Activated CD8-positive, alpha-beta memory T cell treated with anti-CD3 and anti-CD28 coated beads for 1 hour (primary cell): ENCODE measurements at places on chromosomes 5 and 9.

DNA sequence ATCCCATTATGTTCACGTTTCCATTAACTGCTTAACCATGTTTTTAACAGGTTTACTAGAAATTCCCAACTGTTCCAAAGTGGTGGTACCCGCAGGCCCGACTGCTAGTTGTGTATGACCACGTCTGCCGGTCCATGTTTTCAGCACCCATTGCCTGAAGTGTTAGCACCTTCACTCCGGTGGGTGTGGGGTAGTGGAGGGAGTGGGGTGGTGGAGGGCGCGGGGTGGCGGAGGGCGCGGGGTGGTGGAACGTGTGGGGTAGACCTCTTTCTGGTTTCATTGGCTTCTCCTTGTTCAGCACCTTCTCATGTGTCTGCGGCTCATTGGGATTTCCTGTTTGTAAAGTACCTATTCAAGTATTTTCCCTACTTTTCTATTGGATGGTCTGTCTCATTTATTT is 37.7 kb downstream of the TPPP start:
- no peak for DNase-seq

DNA sequence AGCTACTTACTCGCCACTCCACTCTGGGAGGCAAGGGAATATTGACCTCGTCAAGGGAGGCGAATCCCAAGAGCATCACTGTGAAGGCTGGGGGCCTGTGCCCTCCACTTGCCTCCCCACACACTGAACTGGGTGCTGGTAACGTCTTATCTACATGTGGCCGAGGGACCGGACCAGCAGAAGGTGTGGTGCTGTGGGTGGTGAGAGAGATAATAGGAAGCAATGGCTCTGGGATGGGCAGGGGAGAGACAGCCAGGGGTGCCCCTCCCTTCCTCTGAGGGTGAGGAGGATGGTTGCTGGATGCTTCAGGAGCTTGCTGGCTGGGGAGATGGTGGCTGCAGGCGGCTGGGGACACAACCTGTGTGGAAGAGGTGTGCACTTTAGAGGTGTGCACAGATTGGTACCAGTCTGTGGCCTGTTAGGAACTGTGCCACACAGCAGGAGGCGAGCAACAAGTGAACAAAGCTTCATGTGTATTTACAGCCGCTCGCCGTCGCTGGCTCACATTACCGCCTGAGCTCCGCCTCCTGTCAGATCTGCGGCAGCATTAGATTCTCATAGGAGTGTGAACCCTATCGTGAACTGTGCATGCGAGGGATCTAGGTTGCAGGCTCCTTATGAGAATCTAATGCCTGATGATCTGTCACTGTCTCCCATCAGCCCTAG is 100.3 kb downstream of the ENTREP1 start:
- no peak for DNase-seq

DNA sequence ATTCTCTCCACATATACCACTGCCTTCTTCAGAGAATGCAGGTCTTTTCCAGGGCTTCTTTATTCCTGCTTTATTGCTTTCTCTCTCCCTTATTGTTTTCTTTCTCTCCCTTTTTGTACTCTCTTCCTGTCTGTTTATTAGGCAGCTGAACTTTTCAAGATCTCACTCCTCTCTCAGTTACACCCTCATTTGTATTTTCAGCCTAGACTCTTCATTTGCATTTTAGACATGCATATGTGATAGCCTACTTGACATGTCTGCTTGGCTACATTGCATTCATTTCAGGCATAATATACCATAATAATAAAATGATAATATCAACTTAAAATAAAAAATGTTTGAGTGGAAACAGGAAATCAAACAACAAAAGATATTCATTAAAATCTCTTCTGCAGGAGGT is 377.9 kb upstream of the TNC start:
- DNase-seq = no peak

DNA sequence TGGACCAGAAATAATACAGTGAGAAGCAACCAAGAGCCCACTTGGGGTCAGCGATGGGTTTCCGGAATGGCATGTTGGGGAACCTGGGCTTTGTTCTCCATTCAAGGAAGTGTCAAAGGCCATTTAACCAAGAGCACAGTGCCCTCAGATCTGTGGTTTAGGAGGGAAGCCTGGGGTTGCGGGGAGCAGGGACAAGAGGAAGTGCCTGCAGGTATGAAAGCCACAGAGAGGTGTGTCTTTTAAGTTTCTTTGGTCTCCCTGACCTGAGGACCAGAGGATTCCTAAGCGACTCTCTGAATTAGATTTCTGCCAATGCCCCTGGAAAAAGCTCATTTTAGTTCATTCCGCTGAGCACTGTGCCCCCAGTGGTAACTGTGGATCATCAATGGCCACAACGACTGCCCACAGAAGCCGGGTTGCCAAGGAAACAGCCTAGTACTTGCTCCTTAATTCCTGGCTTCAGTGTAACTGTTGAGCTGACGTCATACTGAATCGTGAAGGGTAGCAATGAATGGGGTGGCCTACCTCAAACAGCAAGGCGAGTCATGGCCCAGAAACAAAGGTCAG is 107.3 kb upstream of the SPIN1 start:
- no peak for DNase-seq

DNA sequence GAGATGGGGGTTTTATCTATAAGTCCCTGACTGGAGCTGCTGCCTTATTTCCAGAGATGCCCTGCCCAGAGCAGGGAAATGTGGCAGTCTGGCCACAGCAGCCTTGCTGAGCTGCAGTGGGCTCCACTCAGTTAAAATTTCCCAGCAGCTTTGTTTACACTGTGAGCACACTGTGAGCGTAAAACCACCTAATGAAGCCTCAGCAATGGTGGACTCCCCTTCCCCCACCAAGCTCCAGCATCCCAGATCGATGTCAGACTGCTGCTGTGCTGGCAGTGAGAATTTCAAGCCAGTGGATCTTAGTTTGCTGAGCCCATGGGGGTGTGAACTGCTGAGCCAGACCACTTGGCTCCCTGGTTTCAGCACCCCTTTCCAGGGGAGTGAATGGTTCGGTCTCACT is 208.7 kb upstream of the RAI14 start:
- DNase-seq = no peak

DNA sequence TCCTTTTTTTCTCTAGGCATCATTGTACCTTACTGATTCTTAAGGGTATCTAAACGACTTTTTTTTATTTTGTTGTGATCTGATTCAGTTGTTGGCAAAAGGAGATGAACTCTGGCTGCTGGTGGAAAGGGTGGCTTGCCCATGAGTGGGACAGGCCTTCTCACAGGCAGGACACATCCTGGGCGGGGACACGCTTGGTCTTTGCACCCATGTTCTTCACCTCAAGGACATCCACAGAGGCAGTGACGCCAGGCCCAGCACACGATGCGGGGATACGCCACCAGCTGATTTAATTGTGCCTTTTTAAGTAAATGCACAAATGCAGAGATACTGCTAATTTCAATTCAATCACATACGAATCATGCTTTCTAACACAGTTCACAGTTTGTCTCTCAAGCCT is 208.1 kb downstream of the FANCC start:
- DNase-seq = no peak

DNA sequence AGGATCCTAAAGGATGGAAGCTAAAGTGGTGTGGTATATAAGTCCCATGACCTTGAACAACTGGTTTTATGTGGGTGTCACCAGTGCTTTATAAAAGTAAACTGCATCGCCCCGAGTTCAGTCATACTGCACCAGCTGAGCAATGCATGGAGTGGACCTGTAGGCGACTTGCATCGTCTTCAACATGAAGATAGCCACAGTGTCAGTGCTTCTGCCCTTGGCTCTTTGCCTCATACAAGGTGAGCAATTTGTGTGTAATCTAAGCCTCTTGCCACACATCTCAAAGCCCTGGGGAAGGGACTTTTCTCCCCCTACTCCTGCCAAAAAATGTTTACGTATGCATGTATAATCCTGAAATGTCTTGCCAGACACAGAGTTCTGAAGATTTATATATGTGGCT is at the start of gene SPINK5:
TSS of gene SPINK5 (plus strand) at position 120 of the 400 bp plus-strand sequence. CDS start at position 185, 65 bp downstream.
- DNase-seq = no peak

GRCh38 chr5:55037046-55037771 is 13.2 kb downstream of the GZMK start:
- DNase-seq = no peak

DNA sequence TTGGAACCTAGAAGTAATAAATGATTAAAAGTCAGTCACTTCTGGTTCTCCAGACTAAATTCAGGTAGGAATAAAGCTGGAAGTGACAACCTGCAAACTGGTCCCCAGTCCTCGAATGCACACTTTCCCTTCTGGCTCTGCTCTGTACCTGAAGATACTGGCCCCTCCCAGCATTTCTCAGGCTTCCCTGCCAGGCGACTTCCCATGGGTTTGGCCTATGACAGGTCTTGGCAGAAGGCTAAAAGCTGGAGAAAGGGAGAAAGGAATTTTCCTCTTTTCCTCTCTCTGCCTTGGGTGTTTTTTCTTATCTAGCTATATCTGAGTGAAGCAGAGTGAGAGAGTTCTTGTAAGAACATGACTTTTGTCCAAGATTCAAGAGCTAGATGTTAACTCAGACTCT is 1005.7 kb downstream of the DTWD2 start:
- DNase-seq = no peak

GRCh38 chr5:14838396-14839319 is 32.9 kb downstream of the ANKH start:
- no peak for DNase-seq

GRCh38 chr9:123608104-123608503 is 252.1 kb downstream of the CRB2 start:
- no peak for DNase-seq

DNA sequence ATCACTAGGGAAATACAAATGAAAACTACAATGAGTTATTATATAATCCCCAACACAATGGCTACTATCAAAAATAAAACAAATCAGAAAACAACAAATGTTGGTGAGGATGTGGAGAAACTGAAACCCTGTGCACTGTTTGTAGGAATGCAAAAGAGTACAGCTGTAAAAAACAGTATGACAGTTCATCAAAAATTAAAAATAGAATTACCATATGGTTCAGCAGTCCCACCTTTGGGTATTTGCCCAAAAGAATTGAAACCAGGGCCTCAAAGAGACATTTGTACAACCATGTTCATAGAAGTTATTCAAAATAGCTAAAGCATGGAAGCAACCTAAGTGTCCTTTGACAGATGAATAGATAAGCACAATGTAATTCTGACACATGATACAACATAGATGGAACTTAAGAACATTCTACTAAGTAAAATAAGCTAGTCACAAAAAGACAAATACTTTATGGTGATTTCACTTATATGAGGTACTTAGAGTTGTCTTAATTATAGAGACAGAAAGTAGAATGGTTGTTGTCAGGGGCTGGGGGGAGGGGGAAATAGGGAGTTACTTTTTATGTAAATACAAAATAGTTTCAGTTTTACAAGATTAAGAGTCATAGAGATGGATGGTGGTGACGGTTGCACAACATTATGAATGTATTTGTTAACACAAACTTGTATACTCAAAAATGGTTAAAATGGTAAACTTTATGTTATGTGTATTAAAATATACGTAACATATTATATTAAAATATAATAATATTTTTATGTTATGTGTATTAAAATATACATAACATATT is 102.8 kb downstream of the KCTD16 start:
- DNase-seq = no peak

DNA sequence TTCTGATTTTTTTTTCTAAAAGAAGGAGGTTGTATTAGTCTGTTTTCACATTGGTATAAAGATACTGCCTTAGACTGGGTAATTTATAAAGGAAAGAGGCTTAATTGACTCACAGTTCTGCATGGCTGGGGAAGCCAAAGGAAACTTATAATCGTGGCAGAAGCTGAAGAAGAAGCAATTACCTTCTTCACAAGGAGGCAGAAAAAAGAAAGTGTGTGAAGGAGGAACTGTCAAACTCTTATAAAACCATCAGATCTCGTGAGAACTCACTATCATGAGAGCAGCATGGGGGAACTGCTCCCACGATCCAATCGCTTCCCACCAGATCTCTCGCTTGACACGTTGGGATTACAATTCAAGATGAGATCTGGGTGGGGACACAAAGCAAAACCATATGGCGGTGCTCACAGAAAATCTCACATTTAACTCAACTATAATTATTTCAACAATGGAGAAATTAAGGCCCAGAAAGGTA is 27.1 kb downstream of the DPYSL3 start:
- no peak for DNase-seq

- DNase-seq = no peak
These were observed 8.9 kb upstream of the FBXO38 start for GRCh38 chr5:148374690-148375360.

DNA sequence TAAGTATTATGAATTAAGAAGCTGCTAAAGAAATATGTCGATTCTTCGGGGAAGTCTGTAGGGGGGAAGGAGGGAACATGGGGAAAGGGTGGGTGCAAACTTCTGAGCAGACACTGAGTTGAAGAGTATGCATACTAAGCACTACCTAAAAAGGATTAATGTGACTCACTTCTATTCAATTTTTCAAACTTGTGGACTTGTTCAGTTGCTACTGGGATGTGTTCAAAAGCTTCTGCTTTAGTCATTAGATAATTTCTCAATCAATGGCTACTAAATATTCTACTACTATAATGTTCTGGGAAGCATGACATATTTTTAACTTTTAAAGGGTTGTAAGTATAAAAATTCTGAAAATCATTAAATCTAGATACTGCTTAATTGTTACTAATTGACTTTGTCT is 109.7 kb upstream of the FER start:
- no peak for DNase-seq

GRCh38 chr5:176837707-176838115 is 27.4 kb downstream of the UNC5A start:
- peak; percentile 39 for DNase-seq

DNA sequence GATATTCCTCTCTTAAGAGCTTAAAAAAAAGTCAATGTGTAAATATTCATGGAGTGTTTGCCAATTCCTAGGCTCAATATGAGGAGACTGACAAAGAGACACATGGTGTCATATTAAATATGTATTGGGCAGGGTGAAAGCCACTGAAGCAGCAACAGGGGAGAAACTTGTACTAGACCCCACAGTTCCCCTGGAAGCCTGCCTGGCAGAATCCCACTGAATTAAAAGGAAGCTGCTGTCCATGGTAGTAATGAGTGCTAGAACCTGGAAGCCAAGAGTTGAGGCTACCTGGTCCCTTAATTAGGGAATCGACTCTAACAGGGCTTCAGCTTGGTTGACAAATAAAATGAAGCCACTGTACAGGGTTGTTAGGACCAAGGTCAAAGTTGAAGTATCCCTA is 129.4 kb upstream of the GPR151 start:
- DNase-seq = no peak

DNA sequence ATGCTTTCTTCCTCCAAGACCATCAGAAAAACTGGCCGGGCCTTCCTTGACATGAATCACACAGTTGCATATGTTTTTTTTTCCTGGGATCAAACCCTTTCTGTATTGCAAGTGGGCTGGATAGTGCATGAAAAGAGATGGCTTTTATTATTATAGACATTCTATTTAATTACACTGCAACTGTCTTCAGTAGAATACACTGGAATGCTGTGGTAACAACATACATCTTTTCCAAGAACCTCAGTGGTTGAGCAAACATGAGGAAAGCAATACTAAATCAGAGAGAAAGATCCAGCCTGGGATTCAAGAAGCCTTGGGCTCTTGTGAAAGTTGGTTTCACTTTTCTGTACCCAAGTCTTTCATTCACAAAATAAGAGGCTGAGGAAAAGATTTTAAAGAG is 193.0 kb downstream of the DMAC1 start:
- no peak for DNase-seq
